Stimulated activated CD4-positive, alpha-beta T cell treated with anti-CD3 and anti-CD28 coated beads, TNF-alpha, amount 100 ng/mL, for 4 hours (primary cell): ENCODE measurements at places on chromosomes 12 and 14.

GRCh38 chr14:65606460-65606859 is 193.9 kb downstream of the FUT8 start:
- DNase-seq: no peak

GRCh38 chr14:54317391-54317790 is 79.4 kb upstream of the CDKN3 start:
- DNase-seq: no peak

DNA sequence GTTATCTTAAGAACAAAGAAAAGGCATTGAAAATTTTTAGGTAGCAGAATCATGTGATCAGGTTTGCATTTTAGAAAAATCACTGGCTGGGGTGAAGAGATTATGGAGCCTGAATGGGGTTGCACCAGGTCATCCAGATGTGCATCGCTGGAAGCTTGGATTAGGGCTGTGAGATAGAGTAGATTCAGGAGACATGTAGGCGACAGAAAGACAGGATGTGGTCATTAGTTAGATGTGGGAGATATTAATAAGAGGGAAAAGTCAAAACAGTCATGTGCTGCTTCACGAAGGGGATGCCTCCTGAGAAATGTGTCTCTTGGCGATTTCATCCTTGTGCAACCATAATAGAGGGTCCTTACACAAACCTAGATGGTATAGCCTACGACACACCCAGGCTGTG is 25.1 kb downstream of the TEAD4 start:
- no peak for DNase-seq

DNA sequence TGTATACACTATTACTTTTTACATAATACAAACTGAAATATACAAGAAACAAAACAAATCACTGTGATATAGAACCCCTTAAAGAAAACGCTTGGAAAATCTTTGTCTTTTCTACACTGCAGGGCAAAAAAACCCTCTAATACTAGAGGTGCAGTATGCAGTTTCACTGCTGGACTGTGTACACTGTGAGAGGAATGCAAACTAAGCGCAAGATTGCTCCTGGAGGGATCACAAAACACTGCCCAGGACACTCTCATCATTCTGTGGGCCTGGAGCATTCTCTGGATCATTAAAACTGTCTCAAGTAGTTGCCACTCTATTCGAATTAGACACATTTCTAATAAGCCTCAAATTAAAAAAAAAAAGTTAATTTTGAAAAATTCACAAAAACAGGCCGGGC is 217.6 kb downstream of the MED13L start:
- no peak for DNase-seq

- no peak for DNase-seq
Observed at GRCh38 chr14:38186216-38186615, 21.5 kb upstream of the SSTR1 start.

DNA sequence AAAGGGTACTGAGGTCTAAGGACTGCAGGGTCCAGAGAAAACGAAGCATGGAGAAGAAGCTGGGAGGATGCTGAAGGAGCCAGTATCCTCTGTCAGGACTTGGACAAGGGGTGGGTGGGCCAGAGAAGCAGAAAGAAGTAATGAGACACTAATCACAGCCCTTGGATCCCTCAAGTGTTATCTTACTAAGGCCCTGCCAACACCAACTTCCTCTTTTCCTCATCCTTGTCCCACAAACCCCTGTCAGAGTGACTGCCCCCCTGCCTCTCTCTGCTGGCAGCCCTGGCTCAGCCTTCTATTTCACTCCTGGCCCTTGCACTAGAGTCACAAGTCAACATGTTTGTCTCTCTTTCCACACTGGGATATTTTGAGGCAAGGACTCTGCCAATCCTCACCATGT is 3.8 kb upstream of the ASIC1 start:
- DNase-seq: no peak
